ENCODE measurements at places on chromosomes 2 and 18. TPM values are rescaled to one million over a fixed set of nuclear protein-coding genes. Genes with fewer than 3 reads are reported as not detected.

Gene MARCO
- 6.6 TPM for total RNA-seq

Gene TTN
- total RNA-seq = 8.6 TPM

Gene ITGB6
- total RNA-seq = 28.1 TPM

Gene CFAP53
- 4.2 TPM for total RNA-seq

Gene FIGN
- total RNA-seq = 1.3 TPM

Gene DQX1
- total RNA-seq = 32.4 TPM

Gene ABCB11
- total RNA-seq = 41.8 TPM

Gene ATP6V1B1
- total RNA-seq = not detected

Gene SCG2
- 0.37 TPM for total RNA-seq

Gene CXCR1
- 0.14 TPM for total RNA-seq

Gene MYL12A
- 257 TPM for total RNA-seq

Gene REG3A
- not detected for total RNA-seq

Gene LBX2
- 3.8 TPM for total RNA-seq

Gene TCF23
- not detected for total RNA-seq

Gene FBXO36
- 0.60 TPM for total RNA-seq

Gene SLC4A5
- 0.37 TPM for total RNA-seq

Gene MTERF4
- total RNA-seq = 25.4 TPM

Gene DLGAP1
- 3.7 TPM for total RNA-seq

Gene SFXN5
- total RNA-seq = 98.4 TPM

Gene G6PC2
- 0.79 TPM for total RNA-seq

Gene MARCHF4
- total RNA-seq = not detected

Gene HJURP
- 29.5 TPM for total RNA-seq

Gene GALNT5
- 34.0 TPM for total RNA-seq

Gene SERPINB13
- total RNA-seq = not detected

Gene ANKRD30BL
- not detected for total RNA-seq

Gene VIT
- not detected for total RNA-seq

Gene ATG9A
- total RNA-seq = 243 TPM

Gene GRP
- not detected for total RNA-seq

Gene CD28
- total RNA-seq = not detected

Gene DTYMK
- 3.4 TPM for total RNA-seq

Gene RAD51AP2
- 0.40 TPM for total RNA-seq

Gene ALLC
- not detected for total RNA-seq

Gene MAT2A
- total RNA-seq = 66.2 TPM

Gene CCDC74A
- not detected for total RNA-seq

Gene CDC42EP3
- 39.6 TPM for total RNA-seq

Gene SPC25
- total RNA-seq = 2.5 TPM

Measured in transverse colon (tissue), 4 donors.